Right atrium auricular region (tissue), 2 donors: ENCODE measurements at places on chromosomes 4 and X. TPM values are rescaled to one million over a fixed set of nuclear protein-coding genes. Genes with fewer than 3 reads are reported as not detected.

Gene ADGRG4
- total RNA-seq, result not detected

Gene UGT8
- not detected for total RNA-seq

Gene BGN
- total RNA-seq, result 141 TPM

GRCh38 chr4:130131536-130131935, 1035.6 kb downstream of the C4orf33 start:
- H3K4me3 ChIP-seq, result no peak overlapping the region
- H3K27me3 ChIP-seq, result no peaks in the 10 kb centered on the region
- no peak overlapping the region for H3K27ac ChIP-seq
- H3K4me1 ChIP-seq, result no peaks in the 10 kb centered on the region
- H3K36me3 ChIP-seq, result no peaks in the 10 kb centered on the region

Gene FGF13
- total RNA-seq, result 1.9 TPM

- H3K27me3 ChIP-seq, result no peaks in the 10 kb centered on the region
- no peak overlapping the region for H3K27ac ChIP-seq
These were observed 61.6 kb upstream of the NOCT start for GRCh38 chr4:138953961-138954371.

DNA sequence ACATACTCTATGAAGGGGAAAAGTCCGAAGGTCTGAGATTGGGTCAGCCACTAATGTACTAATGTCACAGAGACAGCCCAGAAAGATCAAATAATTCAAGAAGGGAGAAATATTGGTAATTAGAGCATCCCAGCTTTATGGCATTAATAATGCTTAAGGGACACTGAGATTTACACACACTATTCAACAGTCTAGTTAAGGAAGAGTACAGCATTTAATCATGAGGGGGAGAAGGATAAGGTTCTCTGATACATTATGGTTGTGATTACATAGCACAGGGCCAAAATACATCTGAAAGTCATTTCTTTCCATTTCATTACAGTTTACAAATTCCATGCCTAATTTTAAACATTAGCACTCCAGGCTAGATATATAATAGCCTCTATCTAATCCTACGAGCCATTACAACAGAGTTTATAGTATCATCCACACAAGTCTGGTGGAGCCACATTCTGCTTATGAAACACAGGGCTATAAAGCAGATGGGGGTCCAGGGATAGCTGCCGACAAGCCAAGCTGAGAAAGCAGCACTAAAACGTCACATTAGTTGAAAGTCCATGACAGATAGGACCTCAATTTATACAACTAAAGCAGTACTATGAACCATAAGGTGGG, 108.0 kb upstream of the GRIA3 start:
- DNase-seq, result no peak
- H3K36me3 ChIP-seq, result no peaks in the 10 kb centered on the region
- H3K27me3 ChIP-seq, result no peaks in the 10 kb centered on the region
- H3K27ac ChIP-seq, result no peak overlapping the region

GRCh38 chr4:81211956-81212355, 3.1 kb downstream of the PRKG2 start:
- no peaks in the 10 kb centered on the region for H3K27me3 ChIP-seq
- H3K4me3 ChIP-seq, result no peak overlapping the region
- H3K4me1 ChIP-seq, result no peaks in the 10 kb centered on the region
- no peak for DNase-seq
- H3K27ac ChIP-seq, result peak overlapping the region; percentile 26

- no peak overlapping the region for H3K4me3 ChIP-seq
- no peaks in the 10 kb centered on the region for H3K27me3 ChIP-seq
- no peaks in the 10 kb centered on the region for H3K4me1 ChIP-seq
- no peak for DNase-seq
- no peak overlapping the region for H3K27ac ChIP-seq
- H3K36me3 ChIP-seq, result no peaks in the 10 kb centered on the region
These were observed 28.4 kb upstream of the WDR1 start for GRCh38 chr4:10144966-10145365.

Gene TASL
- not detected for total RNA-seq

- H3K4me1 ChIP-seq, result no peaks in the 10 kb centered on the region
- DNase-seq, result no peak
- H3K27ac ChIP-seq, result no peak overlapping the region
- no peaks in the 10 kb centered on the region for H3K27me3 ChIP-seq
- H3K36me3 ChIP-seq, result peaks cover 65% of the 10 kb centered on the region
These were observed 36.2 kb downstream of the CTBP1 start for GRCh38 chr4:1212546-1213335.

- H3K27me3 ChIP-seq, result no peaks in the 10 kb centered on the region
- no peak overlapping the region for H3K27ac ChIP-seq
- peak; percentile 83 for DNase-seq
- no peaks in the 10 kb centered on the region for H3K36me3 ChIP-seq
- H3K4me3 ChIP-seq, result peak overlapping the region; percentile 5
These were observed 239.4 kb upstream of the STK26 start for GRCh38 chrX:131783555-131784308.

- H3K27ac ChIP-seq, result no peak overlapping the region
- DNase-seq, result no peak
- H3K36me3 ChIP-seq, result no peaks in the 10 kb centered on the region
- H3K27me3 ChIP-seq, result no peaks in the 10 kb centered on the region
These were observed 31.0 kb downstream of the RAB40A start for GRCh38 chrX:103488332-103488731.

GRCh38 chrX:132837126-132837525, 121.3 kb downstream of the HS6ST2 start:
- H3K4me3 ChIP-seq, result no peak overlapping the region
- no peak for DNase-seq
- no peaks in the 10 kb centered on the region for H3K36me3 ChIP-seq
- no peak overlapping the region for H3K27ac ChIP-seq
- no peaks in the 10 kb centered on the region for H3K27me3 ChIP-seq

- peak overlapping the region; percentile 12 for H3K27ac ChIP-seq
- no peak overlapping the region for H3K4me3 ChIP-seq
- DNase-seq, result no peak
- peaks cover 53% of the 10 kb centered on the region for H3K4me1 ChIP-seq
These were observed 37.4 kb downstream of the PDLIM5 start for GRCh38 chr4:94489098-94489497.

Gene SPACA5B
- not detected for total RNA-seq

DNA sequence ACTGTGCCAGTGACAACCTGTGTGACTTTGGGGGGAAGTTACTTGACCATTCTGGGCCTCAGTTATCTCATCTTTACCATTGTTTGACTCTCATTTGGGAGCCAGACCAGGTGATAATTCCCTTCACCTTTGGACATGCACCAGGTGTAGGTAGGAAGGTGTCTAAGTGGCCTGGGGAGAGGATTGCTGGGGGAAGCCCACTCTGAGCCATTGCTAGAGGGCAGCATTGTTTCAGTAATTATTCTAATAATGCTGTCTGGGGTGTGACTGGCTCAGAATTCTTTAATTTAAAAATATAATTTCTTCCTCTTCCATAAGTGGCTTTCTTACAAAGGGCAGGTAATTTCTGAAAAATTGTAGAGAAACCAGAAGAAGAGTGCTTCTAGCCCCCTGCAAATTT, 104.3 kb downstream of the RTL9 start:
- H3K4me1 ChIP-seq, result no peaks in the 10 kb centered on the region
- H3K27ac ChIP-seq, result no peak overlapping the region
- no peaks in the 10 kb centered on the region for H3K27me3 ChIP-seq
- no peak overlapping the region for H3K4me3 ChIP-seq
- no peak for DNase-seq

Gene FATE1
- total RNA-seq, result not detected

GRCh38 chr4:144666539-144667175, 20.7 kb downstream of the HHIP start:
- H3K27ac ChIP-seq, result no peak overlapping the region
- no peaks in the 10 kb centered on the region for H3K27me3 ChIP-seq
- no peak for DNase-seq
- no peaks in the 10 kb centered on the region for H3K36me3 ChIP-seq

- no peaks in the 10 kb centered on the region for H3K27me3 ChIP-seq
- no peak overlapping the region for H3K27ac ChIP-seq
- no peaks in the 10 kb centered on the region for H3K4me1 ChIP-seq
- no peak overlapping the region for H3K4me3 ChIP-seq
- no peak for DNase-seq
- no peaks in the 10 kb centered on the region for H3K36me3 ChIP-seq
These were observed 20.9 kb downstream of the FGF13 start for GRCh38 chrX:138690591-138690990.

Gene NAAA
- 39.5 TPM for total RNA-seq

DNA sequence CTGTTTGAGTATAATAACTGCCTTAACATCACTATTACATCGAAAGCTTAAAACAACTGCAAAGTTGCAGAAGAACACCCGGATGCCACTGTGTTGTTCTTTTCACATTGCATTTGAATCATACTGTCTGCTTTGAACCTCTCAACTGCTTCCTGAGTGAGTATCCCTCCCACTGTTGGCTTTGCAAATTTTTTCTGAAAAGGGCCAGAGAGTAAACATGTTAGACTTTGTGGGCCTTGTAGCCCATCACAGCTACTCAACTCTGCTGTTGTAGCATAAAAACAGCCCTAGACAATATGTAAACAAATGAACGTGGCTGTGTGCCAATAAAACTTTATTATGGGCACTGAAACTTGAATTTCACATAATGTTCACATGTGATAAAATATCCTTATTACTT, 76.1 kb downstream of the NSG1 start:
- no peaks in the 10 kb centered on the region for H3K27me3 ChIP-seq
- H3K4me3 ChIP-seq, result no peak overlapping the region
- no peaks in the 10 kb centered on the region for H3K4me1 ChIP-seq

DNA sequence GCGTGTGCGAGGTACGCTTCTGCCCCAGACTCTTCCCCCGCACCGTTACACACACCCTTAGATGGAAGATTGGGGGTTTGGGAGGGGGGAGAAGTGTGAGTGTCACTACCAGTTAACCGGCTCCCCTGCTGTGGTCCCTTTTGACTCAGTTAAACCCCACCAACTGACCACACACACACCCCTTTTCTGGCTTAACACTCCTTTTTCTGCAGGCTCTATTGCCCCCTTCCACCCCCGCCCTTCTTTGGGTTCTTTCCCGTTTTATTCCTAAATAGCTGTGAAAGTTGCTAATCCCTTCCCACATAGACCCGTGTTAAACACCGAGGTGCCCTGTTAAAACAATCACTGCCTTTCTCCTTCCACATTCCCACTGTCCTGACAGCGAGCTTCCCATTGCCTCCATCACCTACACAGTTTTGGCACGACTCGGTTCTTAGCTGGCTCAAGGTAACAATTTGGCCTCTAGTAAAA, 3.7 kb upstream of the NR3C2 start:
- H3K27ac ChIP-seq, result peak overlapping the region; percentile 93
- H3K27me3 ChIP-seq, result no peaks in the 10 kb centered on the region
- H3K4me1 ChIP-seq, result peaks cover 25% of the 10 kb centered on the region
- DNase-seq, result no peak
- H3K4me3 ChIP-seq, result peak overlapping the region; percentile 88

- no peaks in the 10 kb centered on the region for H3K36me3 ChIP-seq
- no peak for DNase-seq
- no peaks in the 10 kb centered on the region for H3K4me1 ChIP-seq
- H3K4me3 ChIP-seq, result no peak overlapping the region
- H3K27ac ChIP-seq, result no peak overlapping the region
These were observed 30.0 kb downstream of the SMIM31 start for GRCh38 chr4:164783976-164784375.

DNA sequence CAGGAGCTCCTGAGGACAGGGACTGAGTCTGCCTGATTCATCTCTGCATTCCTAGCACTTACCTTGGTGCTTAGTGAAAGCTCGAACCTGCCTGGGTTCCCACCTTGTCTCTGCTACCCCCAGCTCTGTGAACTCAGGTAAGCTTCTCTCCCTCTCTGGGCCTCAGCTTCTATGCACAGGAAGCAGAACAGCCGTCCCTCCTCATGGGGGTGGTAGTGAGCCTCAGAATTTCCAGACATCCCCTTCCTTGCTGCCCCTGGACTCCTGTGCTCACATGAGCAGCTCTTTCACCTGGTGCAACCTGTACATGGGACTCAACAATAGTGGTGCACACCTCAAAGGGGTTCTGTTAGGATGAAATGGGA, 50.8 kb downstream of the HTRA3 start:
- peak; percentile 54 for DNase-seq
- no peaks in the 10 kb centered on the region for H3K4me1 ChIP-seq
- H3K27ac ChIP-seq, result peak overlapping the region; percentile 76
- no peaks in the 10 kb centered on the region for H3K27me3 ChIP-seq
- H3K4me3 ChIP-seq, result no peak overlapping the region

GRCh38 chr4:146442801-146443200, 78.9 kb downstream of the SLC10A7 start:
- no peaks in the 10 kb centered on the region for H3K4me1 ChIP-seq
- no peak overlapping the region for H3K4me3 ChIP-seq
- no peaks in the 10 kb centered on the region for H3K36me3 ChIP-seq
- no peak overlapping the region for H3K27ac ChIP-seq
- H3K27me3 ChIP-seq, result no peaks in the 10 kb centered on the region
- no peak for DNase-seq

DNA sequence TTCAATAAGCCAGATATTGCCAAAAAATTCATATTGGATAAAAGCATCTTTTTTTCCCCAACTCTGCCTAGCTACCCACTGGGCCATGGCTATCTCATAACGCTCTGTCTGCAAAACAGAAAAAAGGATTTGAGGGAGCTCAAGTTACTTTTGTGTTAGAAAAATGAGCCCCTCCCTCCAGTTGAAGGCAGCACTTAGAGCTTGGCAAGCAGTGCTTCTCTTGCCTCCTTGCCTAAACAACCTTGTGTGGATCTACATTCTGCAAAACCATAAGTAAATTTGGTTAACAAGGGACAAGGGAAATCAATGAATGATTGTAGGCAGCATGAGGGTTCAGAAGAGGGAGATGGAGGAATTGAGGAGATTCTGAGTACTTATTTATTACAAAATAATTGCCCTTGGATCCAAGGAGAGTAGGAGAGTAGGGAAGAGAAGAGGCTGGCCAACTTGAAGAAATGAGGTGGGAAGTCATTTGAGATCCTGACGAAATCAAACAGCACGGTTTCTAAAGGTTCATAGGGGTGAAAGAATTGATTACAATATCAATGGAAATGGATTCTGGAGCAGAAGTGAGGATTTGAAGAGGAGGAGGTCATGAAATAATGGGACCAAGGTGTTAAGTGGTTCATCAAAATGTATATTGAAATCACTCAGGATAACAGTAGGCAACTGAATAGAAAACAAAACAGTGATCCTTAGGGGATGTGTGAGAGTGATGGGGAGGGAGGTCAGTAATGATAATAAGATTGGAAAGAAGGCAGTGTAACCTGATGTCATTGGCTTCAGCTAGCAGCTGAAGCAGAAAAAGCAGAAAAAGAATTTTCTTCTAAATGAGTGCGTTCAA, 434.8 kb upstream of the IGFBP7 start:
- no peak for DNase-seq
- no peak overlapping the region for H3K4me3 ChIP-seq
- no peaks in the 10 kb centered on the region for H3K27me3 ChIP-seq
- H3K36me3 ChIP-seq, result no peaks in the 10 kb centered on the region
- no peaks in the 10 kb centered on the region for H3K4me1 ChIP-seq

Gene SERTM2
- not detected for total RNA-seq

DNA sequence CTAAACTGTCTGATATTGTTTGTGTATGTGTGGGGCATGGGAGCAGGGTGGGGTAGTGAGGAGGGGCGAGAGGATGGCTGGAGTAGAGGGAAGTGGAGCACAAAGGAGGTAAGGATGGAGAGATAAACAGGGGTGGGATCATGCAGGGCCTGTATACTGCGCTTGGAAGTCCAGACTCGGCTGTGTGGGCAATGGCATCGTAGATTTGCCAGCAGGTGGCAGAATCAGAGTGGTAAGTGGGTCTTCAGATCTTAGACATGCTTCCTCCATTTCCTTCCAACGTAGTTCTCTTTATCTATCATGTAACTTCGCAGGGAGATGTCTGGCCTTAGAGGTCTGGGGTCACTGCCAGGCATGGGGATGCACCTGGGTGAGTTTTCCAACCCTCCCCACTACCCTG, 155.5 kb downstream of the PDGFRA start:
- H3K27ac ChIP-seq, result no peak overlapping the region
- no peak for DNase-seq
- H3K27me3 ChIP-seq, result no peaks in the 10 kb centered on the region
- H3K4me3 ChIP-seq, result no peak overlapping the region
- H3K36me3 ChIP-seq, result no peaks in the 10 kb centered on the region
- H3K4me1 ChIP-seq, result no peaks in the 10 kb centered on the region

Gene SLITRK2
- total RNA-seq, result 0.41 TPM

Gene ZMAT1
- total RNA-seq, result 4.4 TPM
